AG20443 (cell line): ENCODE measurements at places on chromosomes 3 and 15.

DNA sequence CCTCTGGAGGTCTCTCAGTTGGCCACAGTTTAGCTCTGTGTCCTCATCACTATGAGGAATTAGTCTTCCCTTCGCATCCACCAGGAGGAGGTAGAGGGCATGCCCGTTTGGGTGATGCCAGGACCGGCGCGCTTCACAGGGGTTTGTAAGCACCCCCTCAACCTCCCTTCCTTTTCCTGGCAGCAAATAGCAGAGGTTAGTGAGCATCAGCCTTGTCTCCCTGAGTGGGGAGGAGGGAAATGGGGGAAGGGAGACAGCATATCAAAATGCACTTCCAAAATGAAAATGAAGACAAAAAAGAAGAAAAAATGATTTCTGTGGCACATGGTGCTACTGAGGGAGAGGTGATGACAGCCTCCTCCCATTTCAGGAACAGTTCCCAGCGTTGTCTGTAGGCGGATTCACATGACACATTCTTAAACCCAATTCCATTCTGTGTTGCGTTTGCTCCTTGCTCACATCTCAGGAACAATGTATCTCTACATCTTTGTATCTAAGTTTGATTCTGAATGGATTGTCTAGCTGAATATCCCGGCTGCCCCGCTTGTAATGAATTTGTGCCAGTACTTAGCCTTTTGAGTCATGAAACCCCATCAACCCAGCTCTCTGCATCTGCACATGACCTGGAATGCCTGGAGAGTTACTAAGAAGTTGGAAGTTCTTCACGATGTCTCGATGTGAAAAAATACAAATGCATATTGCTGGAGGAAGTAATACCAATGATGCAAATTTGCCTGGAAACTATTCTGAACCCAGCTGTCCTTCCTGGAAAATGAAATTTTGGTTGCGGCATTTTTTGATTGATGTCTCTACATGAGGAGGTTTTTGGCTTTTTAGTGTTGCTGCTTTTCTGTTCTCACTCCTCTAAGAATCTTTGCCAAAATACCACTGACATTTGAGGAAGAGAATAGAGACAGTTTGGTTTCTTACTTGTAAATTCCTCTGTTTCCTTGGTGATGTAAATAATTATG, 45.2 kb downstream of the TYRO3 start:
- DNase-seq, result peak; percentile 83

DNA sequence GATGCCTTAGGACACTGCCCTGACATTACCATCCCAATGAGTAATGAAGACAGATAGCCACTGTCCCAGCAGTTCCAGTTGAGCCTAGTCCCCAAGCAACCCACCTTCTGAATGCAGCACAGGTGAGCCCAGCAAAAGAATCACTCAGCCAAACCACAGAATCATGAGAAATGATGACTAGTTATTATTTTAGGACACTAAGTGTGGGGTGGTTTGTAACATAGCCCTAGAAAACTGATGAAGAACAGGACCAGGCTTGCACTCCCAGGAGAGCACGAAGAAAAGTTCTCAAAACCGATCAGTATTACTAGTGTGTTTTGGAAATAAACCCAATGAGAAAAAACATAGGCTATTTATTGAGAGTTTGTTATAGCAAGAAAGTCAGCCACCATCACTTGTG, 129.6 kb upstream of the CNTN6 start:
- DNase-seq, result no peak

DNA sequence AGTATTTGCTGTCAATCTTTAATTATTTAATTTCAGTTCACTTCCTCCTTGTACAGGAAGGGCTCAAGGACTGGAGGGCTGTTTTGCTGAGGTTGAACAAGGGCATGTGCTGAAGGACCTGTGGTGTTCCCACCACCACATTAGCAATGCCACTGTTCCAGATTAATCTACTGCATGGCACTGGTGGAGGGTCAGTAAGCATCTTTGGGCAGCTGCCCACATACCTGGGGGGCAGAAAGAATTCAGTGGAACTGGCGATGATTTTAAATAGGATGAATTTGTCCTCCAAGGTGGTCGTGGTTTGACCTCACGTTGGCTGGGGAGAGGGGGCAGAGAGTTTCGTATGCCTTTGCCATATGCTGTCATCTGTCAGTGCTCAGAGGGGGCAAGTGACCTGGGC, 244.8 kb downstream of the TLE3 start:
- DNase-seq, result no peak

GRCh38 chr3:52534281-52535183, 875 bp upstream of the NT5DC2 start:
- peak; percentile 41 for DNase-seq

DNA sequence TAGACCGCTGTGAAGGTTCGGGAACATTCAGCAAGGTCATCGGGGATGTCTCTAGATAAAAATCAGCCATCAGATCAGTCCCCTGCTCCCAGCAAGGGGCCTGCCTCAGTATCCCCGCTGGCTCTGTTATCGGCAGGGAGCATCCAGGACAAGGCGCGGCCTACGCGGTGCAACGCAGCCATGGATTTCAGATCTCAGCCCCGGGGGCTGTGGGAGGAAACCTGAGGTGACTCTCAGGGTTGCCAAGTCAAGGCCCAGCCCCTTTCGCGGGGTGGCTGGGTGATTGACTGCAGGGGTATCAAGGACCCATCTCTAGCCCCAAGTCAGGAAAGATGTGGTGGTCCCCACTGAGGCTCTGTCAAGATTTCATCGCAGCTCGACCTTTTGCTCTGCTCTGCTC, 23.1 kb upstream of the CD47 start:
- DNase-seq, result no peak

GRCh38 chr3:19365471-19365870, 217.2 kb downstream of the KCNH8 start:
- no peak for DNase-seq

DNA sequence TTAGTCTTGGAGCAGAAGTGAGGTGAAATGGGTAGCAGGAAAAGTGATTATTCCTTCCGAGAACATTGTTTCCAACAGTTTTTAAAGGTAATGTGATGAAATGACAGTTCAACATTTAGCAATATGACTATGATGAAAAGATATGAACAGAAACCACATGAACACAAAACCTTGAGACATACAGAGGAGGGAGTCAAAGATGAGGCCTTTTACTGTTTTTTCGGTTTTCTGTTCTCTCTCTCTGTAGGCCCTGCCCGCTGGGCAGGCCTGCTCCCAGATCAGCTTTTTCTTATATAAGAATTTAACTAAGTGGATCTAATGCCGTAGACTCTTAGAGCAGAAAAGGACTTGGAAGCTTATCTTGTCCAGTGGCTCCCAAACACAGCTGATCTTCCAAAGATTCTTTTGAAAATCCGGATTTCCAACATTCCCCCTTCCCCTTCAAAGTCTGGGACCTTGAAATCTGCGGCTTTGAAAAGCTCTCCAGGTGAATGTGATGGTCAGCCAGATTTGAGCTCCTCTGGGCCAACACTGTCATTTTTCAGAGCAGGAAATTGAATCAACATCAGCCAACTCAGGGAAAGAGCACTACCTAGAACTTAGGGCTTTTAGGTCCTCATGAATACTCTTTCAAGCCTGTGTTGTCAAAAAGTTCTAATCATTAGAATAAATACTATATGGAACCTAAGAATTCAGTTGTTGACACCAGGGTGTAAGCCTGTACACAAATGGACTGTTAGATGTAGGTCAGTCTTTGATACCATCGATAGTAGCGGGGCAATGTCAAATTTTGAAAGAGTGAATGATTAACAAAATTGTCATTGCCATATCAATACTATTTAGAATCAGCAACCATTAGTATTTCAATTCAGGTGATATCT, 372.7 kb downstream of the SHQ1 start:
- DNase-seq, result no peak

GRCh38 chr15:88342666-88343065, 86.1 kb upstream of the NTRK3 start:
- DNase-seq, result peak; percentile 71

DNA sequence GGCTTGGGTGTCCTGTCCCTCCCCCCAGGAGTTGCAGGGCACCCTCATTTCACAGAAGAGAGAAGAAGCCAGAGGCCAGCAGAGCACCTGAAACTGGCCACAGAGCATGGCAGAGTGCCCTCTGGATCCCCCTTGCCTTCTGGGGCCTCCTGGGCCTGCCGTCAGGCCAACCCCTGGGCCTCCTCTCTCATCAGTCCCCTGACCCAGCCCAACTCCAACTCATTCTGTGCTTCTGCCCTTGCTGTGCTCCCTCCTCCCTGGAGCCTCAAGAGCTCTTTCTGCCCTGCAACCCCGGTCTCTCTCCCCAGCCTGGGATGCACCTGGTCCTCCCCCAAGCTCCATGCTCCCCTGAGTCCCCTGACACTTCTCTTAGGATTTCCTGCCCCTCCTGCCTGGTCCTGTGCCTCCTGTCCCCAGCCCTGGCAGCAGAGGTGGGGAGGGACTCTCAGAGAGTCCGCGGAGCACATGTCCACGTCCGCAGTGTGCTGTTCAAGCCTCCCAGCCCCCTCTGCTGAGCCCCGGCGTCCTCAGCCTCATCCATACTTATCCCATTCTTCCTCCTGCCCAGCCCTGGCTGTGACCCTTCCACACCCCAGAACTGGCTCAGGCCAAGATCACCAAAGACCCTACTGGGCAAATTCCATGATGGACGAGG, 30.5 kb upstream of the CACNA2D2 start:
- DNase-seq, result no peak
